ENCODE measurements at places on chromosomes 12 and 14. TPM values are rescaled to one million over a fixed set of nuclear protein-coding genes. Genes with fewer than 3 reads are reported as not detected.

DNA sequence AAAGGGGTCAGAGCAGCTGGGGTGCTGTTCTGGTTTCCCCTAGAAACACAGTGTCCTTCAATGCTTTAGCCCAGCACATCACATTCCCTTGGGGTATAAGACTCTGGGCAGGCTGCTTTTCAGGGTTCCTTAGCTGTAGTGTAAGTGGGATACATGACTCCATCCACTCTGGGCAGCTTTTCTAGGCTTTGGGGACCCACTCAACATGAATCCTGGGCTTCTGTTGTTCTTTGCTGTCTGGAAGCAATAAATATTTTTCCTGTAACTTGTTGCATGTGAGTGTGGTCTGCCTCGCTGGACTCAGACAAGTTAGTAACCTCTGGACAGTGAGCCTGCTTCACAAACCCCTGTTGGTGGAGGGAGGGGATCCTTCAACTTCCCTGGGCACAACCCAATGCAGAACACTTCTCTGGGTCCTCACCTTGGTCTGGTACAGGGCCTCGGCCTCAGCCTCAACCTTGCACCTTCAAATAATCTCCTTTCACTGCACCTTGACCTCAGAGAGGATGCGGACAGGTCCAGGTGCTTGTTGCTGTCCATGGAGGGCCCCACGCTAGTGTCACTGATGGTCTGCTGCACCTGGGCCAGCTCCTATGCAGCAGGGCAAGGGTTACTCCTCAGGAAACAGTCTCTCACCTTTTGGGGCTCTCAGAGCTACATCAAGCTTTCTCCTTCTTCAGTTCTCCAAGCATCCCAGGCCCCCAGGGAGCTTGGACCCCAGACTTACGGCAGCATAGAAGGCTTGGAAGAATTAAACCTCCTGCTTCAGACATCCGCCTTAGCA is 13.5 kb upstream of the KRT73 start:
- no peak for DNase-seq

Gene OR4E2
- not detected for total RNA-seq

GRCh38 chr12:45368841-45369489 is 153.1 kb downstream of the ANO6 start:
- DNase-seq = no peak

GRCh38 chr12:25056486-25057130 is 107.7 kb upstream of the BCAT1 start:
- DNase-seq = no peak

- DNase-seq = no peak
These were observed 6.7 kb downstream of the GPR135 start for GRCh38 chr14:59458486-59458885.

- DNase-seq = no peak
These were observed 64.5 kb downstream of the DIP2B start for GRCh38 chr12:50569321-50569720.

GRCh38 chr12:47021298-47021697 is 58.1 kb upstream of the PCED1B start:
- no peak for DNase-seq

GRCh38 chr14:98555440-98555839 is 716.6 kb downstream of the BCL11B start:
- no peak for DNase-seq

Gene DYNLL1
- 189 TPM for total RNA-seq

DNA sequence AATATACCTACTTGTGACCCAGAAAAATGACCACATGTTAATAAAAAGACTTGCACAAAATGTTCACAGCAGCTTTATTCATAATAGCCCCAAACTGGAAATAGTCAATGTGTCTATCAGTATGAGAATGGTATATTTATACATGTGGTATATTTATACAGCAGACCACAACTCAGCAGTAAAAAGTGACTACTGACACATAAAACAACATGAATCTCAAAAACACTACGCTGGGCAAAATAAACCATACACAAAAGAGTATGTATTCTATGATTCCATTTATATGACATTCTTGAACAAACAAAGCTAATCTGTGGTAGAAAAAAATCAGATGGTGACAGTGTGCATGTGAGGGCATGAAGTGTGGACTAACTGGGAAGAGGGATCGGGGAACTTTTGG is 35.1 kb downstream of the ARF6 start:
- DNase-seq = no peak

DNA sequence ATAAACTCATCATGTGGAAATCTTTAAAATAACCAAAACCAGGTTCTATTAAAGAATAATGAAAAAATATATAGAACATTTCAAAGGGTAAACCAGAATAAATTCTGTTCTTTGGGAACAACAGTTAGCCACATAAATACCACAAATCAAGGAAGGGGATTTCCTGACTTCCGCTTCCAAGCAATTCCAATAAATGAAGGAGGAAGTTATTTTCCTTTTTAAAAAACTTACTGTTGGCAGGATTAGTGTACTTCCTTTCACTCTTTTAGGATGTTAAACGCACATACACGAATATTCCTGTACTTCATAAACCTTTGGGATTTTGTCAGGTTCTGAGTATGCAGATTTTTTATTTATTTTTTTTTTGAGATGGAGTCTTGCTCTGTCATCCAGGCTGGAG is 13.7 kb upstream of the LIMA1 start:
- no peak for DNase-seq

- DNase-seq = no peak
These were observed 5.5 kb downstream of the AMN start for GRCh38 chr14:102927878-102928411.

- DNase-seq = no peak
These were observed 140.8 kb downstream of the TTC7B start for GRCh38 chr14:90675399-90675798.

Gene PARPBP
- 0.39 TPM for total RNA-seq

DNA sequence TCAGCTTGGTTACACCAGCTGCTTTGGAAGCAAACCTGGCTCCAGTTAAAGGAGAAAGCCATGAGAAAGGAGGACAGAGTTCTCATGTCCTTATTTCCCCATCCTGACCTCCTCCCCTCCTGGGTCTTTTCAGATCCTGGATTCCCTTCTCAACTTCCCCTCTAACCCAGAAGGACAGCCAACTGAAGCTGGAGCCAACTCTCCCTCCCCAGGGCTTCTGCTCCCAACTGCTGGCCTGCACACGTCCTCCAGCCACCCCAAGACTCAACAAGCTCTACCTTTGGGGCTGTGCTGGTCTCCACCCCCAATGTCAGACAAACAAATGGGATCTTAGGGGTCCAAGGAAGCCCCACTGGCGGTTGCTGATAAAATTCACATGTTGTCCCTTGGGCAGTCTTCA is 651.1 kb upstream of the TBX3 start:
- DNase-seq = no peak

DNA sequence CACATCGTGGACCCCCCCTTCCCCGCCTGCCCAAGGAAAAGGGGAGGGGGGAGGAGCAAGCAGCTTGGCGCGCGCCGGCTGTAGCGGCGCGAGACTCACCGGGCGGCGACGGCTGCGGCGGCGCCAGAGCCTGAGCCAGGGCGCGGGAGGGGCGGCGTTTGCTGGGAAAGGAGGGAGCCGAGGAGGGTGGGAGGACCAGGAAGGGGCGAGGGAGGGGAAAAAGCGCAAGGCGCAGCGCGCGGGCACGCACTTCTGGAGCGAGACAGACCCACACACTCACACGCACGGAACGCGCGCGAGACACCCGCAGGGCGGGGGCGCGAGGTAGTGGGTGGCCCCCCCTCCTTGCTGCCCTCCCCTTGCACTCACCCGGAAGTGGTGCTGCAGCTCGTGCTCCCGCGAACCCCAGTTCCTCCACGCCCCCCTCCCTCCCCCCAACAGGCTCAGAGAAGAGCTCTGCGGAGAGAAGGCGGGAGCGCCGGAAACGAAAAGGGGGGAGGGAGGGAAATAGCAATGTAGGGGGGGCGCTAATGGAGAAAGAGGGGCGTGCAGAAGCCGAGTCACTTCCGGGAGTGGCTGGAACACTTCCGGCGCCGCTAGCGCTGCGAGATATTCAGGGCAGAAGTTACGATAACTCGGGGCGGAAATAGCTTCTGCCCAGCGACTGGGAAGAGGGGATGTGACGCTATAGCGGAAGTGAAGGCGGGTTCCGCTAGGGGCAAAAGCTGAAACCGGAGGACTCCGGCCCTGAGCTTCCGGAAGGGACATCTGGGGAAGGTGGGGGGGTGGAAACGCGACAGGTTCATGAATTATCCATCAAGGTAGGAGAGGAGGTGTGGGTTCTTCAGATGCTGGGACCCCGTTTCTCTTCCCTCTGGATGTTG is at the start of gene ZNF384:
ZNF384 (minus strand) TSS at position 377 of the 884 bp plus-strand sequence. CDS start 9,855 bp downstream, outside the sequence.
- DNase-seq = peak; percentile 98

DNA sequence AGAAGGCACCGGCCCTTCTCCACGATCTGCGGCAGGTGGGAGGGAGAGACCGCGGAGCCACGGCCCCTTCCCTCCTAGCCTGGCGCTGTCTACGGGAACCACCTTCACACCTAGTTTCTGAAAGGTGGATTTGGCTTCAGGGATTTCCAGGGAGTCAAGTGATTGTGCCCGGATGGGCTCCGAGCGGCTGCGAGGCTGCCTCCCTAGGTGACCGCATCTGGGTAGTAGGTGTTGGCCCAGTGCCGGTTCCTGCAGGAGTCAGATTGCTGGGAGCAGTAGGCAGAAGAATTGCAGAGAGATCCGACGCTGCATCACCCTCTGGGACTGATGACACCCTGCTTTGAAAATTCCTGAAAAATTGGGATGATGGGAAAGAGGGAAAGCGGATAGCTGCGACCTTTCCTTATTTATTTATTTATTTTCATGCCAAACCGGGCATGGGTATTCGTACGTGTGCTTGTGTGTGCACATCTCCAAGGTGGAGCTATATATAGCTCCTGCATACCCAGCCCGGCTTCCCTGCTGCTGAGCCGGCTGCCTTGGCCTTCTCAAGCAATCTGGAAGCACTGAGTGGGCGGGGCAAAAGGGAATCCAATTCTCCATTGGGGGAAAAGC is 1.1 kb downstream of the CNTN1 start:
- DNase-seq = no peak

DNA sequence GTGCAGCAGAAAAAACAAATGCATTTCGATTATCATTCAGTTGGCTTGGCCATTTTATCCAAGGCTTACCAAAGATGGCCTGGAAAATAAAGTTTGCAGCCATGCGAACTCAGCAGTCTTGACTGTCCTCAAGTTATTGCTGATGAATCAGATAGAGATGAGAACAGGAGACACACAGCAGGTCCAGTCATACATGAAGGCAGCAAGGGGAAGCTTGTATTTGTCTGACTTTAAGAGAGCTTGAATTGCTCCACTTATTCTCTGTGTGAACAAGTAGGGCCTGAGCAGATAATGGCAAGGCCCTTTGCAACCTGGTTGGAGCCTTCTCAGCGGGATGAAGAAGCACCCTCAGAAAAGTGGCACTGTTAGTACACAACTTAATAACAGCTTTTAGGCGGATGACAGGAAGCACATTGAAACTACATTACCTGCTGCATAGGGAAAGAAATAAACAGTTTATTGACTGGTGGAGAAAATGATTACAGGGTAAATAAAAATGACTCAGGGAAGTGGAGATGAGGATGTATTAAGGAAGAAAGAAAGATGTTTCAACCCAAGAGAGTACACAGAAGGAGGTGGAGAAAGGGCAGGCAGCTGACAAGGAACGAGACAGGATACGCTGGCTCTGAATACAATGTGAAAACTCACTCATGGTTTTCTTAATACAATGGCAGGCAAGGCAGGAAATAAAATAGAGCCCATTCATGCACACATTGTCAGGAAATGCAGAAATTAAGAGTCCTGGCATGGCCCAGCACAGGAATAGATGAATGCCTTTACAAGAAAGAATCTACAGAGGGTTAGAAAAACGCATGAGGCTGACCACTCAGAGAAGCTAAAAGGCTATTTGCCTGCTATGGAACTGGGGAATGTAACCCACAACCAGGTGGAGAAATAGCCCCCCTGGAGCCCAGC is 128.4 kb downstream of the GALC start:
- no peak for DNase-seq

Gene TAS2R30
- 5.1 TPM for total RNA-seq

DNA sequence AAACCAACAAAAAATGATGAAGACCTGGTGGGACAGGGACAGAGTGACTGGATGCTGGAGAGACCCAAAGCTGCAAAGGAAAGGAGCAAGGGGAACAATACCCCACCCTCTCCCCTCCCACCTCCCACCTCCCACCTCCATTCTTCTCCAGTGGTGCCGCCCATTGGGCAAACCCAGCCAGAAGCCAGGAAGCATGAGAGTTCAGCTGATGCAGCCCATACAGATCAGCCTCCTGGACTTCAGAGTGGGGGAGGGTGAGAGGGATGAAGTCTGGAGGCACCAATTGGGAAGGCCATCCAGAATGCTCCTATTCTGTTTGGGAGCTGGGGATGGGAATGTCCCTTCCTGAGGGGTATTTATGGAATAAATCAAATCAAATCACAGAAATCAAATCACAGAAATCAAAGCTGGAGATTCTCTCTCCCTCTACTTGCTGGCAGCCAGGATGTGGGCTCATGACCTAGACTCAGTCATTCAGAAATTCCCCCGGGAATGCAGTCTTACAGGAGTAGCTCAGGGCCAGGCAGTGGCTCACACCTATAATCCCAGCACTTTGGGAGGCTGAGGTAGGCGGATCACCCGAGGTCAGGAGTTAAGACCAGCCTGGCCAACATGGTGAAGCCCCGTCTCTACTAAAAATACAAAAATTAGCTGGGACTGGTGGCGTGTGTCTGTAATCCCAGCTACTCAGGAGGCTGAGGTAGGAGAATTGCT is 31.1 kb downstream of the IRF2BPL start:
- no peak for DNase-seq

DNA sequence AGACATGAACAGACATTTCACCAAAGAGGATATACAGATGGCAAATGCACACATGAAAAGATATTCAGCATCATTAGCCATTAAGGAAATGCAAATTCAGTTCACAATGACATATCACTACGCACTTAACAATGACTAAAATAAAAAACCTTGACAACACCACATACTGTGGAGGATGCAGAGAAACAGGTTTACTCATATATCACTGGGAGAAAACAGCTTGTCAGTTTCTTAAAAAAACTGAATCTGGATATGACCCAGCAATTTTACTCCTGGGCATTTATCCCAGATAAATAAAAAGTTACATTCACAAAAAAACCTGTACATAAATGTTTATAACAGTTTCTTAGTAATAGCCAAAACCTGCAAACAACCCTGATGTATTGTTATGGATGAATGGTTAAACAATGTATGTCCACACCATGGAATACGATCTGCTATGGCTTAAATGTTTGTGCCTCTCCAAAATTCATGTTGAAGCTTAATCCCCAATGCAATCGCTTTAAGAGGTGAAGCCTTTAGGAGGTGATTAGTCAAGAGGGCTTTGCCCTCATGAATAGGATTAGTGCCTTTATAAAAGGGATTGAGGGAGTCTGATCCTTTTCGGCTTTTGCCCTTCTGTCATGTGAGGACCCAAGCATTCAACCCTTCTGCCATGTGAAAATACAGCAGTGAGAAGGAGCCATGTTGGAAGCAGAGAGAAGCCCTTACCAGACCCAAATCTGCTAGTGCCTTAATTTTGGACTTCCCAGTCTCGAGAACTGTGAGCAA is 36.0 kb upstream of the PPP4R3A start:
- no peak for DNase-seq

GRCh38 chr14:75559451-75560222 is 18.8 kb upstream of the FLVCR2 start:
- DNase-seq = peak; percentile 62

Gene CACNA2D4
- 0.92 TPM for total RNA-seq

- DNase-seq = no peak
These were observed 5.0 kb upstream of the TDG start for GRCh38 chr12:103960616-103961227.
